ENCODE measurements at places on chromosomes 3 and 15.

- no peak for DNase-seq
These were observed 6.9 kb upstream of the PPP1R2 start for GRCh38 chr3:195549931-195550519.

- no peak for DNase-seq
These were observed 78.8 kb downstream of the ATP2B2 start for GRCh38 chr3:10426346-10427220.

DNA sequence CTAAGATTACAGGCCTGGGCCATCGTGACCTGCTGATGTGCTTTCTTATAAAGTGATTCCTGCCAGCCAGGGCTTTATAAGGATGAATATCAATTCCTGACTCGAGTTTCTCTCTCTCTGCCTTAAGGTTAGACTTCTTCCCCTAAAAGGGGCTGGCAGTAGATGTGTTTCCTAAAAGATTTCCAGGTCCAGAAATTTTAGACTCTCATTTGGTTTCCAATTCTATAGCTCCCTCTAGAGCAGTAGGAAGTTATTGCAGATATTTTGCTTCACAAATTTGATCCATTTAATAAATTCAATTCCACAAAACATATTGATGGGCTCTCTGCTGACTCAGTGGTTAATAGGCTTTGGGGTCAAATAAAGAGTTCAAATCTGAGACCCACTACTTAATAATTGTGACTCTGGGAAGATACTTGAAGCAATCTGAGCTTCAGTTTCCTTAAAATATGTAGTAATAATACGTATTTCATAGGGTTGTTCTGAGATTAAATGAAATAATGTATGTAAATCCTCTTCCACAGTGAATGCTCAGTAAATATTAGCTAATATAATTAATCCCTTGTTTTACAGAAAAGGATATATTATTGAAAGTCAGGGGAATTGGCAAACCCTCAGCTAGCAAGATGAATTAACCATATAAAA, 2.1 kb downstream of the TRIM69 start:
- peak; percentile 51 for DNase-seq

GRCh38 chr3:127134466-127134865, 58.5 kb upstream of the PRR23E start:
- no peak for DNase-seq

DNA sequence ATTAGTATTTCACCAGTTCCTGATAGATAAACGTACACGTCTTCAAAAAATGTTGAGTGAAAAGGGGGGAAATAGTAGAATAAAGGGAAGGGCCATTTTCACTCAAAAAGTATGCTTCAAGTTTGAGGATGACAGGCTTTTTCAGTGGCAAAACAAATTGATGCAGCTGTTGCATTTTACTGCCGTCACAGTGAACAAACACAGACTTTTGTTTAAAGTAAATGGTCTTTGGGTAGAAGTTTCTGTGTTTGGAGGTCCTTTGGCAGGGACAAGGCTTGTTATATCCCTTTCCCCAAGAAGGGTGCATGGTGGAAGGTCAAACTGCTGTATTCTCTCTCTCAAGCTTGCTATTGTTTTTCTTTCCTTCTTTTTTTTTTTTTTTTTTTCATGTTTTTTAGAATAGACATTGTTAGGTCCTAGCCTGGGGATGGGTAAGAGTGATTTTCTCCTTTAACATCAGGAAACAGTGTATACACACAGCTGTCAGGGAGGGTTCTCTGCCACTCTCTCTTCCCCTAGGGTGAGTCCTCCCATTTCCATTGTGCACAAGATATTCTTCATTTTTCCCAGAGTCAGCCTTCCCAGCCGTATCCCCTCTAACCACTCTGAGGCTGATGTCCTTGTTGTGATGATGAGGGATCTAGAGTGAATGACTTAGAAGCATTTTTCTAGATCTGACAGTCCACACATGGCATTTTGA, 6.6 kb upstream of the SUCNR1 start:
- DNase-seq = no peak
